ENCODE measurements at places on chromosomes 2 and 18.

DNA sequence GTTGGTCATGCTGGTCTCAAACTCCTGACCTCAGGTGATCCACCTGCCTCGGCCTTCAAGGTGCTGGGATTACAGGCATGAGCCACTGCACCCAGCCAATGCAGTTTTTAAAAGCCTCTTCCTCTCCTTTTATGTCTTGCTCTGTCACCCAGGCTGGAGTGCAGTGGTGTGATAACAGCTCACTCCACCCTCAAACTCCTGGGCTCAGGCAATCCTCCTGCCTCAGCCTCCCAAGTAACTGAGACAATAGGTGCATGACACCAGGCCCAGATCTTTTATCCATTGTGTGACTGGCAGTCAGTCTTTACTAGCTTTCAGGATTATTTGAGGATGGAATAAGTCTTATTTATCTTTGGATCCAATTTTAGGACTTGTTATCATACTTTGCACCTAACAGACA is 13.2 kb downstream of the KCTD18 start:
- DNase-seq, result no peak

GRCh38 chr2:68031542-68032160 is 31.2 kb downstream of the C1D start:
- DNase-seq, result peak; percentile 2

GRCh38 chr18:22459491-22459890 is 41.8 kb upstream of the CTAGE1 start:
- DNase-seq, result no peak

DNA sequence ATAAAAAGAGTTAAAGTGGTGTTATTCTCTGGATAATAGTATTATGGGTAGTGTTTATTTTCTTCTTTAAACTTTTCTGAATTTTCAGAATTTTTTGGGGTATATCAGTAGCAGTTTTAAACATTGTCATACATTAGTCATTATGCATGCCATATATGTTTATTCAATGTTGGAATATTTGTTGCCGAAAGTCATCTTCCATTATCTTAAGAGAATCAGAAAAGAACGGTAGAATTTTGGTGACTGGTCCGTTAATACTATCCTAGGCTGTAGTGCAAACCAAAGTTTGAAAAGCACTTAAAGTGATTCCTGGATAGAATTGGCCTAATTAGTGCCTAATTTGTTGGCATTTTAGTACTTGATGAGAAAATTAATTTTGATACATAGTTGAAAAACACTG is 244.1 kb downstream of the PHLPP1 start:
- no peak for DNase-seq

- no peak for DNase-seq
Measured at GRCh38 chr18:28541276-28541930, 364.5 kb upstream of the CDH2 start.

GRCh38 chr2:239648607-239649006 is 247.8 kb upstream of the HDAC4 start:
- no peak for DNase-seq

GRCh38 chr2:20516646-20517341 is 69.9 kb downstream of the RHOB start:
- DNase-seq, result no peak

GRCh38 chr2:109722026-109722425 is 72.1 kb upstream of the RGPD5 start:
- DNase-seq, result no peak

DNA sequence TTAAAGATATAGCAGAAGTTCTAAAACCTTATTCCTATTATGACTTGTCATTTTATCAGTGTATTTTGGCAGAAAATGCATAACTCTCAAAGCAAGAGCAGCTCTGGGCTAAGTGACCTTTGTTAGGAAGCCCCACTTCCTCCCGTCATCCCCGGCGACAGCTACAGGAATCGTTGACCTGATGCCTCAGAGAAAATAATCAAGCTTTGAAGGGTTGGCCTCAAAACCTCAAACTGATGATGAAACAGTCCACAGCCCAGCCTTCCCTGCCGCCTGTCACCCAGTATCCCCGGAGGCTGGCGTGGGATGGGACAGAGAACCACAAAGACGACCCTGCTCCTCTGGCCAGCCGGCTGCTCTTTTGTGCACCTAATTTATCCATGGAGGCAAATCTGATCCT is 65.3 kb downstream of the KCNF1 start:
- DNase-seq, result no peak

DNA sequence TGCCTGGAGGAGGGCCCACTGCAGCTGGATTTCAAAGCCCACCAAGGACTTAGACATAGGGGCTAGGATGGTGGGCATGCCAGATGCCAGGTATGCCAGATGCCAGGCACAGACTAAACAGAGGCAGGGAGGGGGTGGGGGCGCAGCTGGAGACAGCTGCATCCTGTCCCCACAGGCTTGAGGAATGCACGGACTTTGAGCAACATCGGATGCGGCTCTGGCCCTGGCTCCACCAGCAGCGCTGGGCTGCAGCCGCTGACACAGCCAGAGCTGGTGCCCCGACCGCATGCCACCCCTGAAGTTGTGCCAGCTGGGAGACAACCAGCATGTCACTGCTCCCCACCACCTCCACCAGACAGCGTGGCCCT is 39.5 kb downstream of the AQP12A start:
- no peak for DNase-seq

GRCh38 chr18:1530650-1531049 is 626.0 kb downstream of the ADCYAP1 start:
- DNase-seq, result no peak

DNA sequence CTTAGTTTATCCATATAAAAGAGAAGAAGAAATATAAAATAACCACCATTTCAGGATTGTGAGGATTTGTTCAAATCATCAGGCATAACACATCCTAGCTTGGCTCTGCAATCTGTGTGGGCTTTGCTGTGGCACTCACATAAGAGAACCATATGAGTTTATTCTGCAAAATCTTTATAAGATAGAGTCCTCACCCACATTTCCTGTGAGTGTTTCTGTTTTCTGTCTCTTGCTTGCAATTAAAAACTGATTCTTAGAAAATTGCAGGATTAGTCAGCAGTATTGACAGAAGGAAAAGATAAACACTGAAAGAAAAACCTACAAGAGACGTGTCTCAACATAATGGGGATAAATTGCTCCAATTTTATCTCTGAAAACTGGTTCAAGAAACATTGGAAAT is 258.5 kb downstream of the RND3 start:
- no peak for DNase-seq

DNA sequence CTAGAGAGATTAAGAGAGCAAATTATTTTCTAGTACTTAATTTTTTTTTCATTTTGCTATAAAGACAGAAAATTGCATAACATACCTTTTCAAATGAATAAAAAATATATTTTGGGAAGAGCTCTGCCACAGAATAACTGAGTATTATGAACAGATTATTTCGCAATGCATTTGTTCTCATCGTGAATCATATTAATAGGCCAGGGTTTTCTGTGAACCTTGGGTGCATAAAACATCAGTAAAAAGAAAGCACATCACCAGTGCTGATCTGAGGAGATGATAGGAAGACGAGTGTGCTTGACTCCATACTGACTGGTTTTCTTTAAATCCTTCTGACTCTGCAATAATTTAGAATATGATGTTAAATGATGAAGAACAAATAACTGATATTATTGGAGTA is 409.1 kb downstream of the CPS1 start:
- no peak for DNase-seq

GRCh38 chr18:69447886-69448285 is 47.2 kb downstream of the DOK6 start:
- no peak for DNase-seq

GRCh38 chr2:229173825-229174359 is 97.2 kb downstream of the PID1 start:
- no peak for DNase-seq

- DNase-seq, result no peak
Measured at GRCh38 chr2:31287654-31288053, 53.7 kb downstream of the EHD3 start.

DNA sequence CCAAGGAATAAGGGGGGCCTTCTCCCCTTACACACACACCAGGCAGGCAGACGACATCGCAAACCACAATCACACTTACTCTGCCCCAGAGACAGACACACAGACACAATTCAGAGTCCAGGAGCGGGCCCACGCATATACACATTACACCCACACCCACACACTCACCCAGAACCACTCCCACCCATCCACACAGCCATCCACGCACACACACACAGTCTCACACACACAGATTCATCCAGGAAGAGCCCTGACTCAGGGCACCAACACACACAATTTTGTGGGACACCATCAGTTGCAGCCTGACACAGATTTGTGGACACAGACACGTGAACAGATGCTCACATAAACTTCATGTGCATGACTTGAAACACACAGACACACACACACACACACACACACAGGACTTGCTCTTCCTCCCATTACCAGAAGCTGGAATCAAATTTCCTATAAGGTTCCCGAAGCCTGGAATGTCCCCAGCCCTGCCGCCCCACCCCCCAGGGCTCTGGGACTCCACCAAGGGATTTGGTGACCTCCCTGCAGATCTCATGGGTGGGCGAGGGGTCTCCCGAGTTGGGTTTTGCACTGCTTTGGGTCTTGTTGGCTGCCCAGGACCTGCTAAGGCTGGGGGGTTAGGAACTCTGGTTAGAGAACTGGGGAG is 23.5 kb downstream of the TNS1 start:
- no peak for DNase-seq

DNA sequence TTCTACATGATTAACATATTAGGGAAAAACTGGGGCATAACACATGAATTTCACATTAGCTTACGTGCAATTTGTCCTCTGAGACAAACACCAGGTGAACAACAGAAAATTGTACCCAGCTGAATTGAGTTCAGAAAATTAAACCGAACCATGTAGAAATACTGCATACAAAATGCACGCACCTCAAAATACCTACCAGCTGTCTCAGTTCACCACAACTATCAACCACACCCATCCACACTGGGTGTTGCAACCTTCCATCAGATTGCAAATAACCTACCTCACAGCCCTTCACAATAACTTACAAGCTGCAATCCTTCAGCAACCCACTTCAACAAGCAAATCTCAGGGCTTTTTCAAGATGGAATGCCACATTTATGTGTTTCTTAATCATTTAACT is 55.9 kb downstream of the UNC50 start:
- no peak for DNase-seq

DNA sequence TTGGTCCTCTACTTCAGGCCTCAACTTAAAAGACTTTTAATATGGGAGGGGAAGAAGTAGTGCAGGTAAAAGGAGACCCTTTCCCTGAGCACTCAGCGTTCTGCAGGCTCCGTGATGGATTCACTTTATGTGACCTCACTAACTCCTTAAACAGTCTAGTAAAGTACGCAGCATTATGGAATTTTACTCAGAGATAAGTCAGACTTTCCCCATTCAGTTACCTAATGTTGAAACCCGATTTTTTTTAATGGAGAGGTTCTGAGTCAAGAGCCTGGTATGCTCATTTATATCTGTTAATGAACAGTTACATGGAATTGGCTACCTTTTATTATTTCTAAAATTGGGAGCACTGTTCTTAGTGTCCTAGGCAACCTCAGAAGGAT is 34.1 kb downstream of the RASGRP3 start:
- DNase-seq, result no peak

DNA sequence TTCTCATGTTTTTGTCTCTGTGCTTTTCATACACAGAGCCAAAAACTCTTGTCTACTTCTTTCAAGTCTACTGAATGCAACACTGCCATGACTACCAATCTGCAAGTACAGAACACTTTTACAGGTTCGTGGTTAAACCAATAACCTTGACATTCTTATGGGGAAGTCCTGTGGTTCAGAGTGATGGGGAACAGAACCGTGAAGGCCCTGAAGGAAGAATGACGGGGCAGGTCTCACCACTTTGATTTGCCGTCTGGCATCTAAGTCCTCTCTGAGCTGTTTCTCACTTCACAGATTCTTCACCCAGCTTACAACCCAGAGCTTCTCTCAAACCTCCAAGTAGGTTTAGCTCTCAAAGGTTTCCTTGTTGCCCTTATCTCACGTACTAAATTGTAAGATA is 117.5 kb upstream of the SNTG2 start:
- DNase-seq, result no peak

- no peak for DNase-seq
Measured at GRCh38 chr18:36628435-36629137, 200.2 kb downstream of the TPGS2 start.

GRCh38 chr2:171087547-171087946 is 73.1 kb downstream of the TLK1 start:
- DNase-seq, result no peak

DNA sequence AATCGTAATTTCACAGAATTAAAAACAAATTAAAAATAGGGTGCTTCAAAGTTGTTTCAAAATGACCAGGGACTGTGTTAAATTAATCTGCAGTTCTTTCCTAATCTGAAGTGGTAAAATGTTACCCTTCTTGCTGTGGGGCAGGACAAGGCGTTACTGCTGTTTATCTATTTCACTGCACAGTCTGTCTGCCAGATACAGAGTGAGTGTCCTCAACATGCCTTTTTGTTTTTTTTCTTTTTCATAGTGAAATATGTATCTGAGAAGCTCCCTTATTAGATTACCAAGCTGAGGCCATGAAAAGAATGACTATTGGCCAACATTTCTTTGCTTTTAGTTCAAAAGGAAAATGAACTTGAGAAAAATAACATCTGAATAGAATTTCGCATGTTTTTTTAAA is 38.0 kb downstream of the KCTD1 start:
- DNase-seq, result no peak

DNA sequence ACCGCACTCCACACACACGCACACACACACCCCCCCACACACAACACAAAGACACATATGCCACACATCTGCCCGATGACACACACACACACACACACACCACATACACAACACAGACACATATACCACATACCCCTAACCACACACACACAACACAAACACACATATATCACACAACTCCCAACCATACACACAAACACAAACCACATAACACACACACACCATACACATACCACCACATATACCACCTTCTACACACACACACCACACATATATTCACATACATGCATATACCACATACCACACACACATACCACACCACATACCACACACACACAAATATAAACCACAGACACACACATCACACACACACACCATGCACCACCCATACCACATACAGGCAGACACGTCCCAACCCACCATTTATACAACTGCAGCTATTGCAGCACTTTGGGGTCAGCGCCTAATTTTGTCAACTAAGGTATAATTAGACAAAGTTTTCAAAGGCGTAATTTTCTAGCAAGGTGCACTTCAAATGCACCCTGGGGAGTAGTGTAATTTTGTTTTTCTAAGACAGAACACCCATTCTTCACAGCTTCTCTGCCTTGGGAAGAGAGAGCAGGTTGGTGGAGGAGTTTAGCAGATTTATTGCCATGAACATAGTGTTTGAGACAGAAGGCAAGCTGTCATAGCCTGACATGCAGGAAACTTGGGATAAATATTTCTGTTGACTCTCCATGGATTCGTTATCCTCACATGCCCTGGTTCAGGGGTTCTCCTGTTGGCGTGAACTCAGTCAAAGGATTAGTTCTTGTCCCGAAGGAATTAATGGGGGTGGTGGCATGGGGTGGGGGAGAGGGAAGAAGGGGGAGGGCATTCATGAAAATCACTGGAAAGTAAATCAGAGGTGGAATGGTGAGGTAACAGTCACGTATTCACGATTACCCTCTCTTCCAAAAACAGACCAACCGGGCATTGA is 416.1 kb downstream of the LPIN1 start:
- no peak for DNase-seq

- no peak for DNase-seq
Measured at GRCh38 chr2:208371634-208371935, 35.0 kb upstream of the PTH2R start.
